ENCODE measurements at places on chromosomes 7 and 10. TPM values are rescaled to one million over a fixed set of nuclear protein-coding genes. Genes with fewer than 3 reads are reported as not detected.

Gene TMEM213
- not detected for polyA plus RNA-seq

Gene UNCX
- polyA plus RNA-seq, result not detected

Gene TLX1
- polyA plus RNA-seq, result not detected

Gene CAV1
- polyA plus RNA-seq, result 69.0 TPM
